ENCODE measurements at places on chromosomes 1 and 21.

DNA sequence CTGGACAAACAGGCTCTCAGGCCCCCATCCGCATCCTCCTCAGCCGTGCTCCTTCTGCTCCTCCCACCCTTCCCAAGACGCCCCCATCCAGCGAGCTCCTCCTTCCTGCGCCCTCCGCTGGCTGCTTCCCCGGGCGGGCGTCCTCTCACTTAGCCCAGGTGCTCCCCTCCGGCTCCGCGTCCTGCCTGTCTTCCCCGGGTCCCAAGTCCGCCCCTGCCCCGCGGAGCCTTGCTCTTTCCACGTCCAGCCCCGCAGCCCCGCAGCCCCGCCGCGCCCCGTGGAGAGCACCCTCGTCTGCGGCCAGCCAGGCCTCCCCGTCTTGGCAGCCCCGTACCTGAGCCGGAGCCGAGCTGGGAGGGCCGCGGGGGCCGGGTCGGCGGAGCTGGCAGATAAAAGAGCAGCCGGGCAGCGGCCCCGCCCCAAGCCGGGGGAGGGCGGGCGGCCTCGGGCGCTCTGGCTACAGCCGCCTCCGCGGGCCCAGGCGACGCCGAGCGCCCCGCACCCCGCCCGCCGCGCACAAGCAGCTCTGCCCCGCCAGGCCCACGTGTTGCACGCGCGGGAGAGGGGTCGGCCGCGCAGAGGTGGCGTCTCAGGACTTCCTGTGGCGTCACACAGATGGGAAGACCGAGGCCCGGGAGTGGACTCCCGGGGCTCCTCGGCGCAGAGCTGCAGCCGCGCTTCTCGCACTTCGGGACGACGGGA, at the start of gene PAQR7:
Gene PAQR7, minus strand, starts transcription at position 555 of the 702 bp plus-strand sequence. CDS start 11,869 bp downstream, outside the sequence.
- DNase-seq = peak; percentile 29

DNA sequence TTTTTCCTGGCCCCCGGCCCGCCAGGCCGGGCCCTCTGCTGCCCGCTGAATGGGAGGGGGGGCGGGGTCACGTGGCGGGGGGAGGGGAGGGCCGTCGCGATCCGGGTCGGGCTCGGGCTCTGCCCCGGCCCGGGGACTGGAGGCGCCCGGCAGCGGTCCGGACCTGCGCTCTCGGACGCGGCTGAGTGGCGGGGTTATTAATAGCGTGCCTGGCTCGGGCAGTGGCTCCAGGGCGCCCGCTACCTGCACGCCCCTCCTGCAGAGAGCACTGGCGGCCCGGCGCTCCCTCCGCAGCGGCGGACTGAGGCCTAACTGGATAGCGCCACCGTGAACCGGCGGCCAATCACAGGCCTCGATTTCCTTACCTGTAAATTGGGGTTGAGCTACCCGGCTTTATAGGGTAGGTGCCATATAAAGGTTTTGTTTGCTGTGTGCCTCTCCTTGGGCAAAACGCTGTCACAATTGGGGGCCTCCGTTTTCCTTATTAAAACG, 28.1 kb downstream of the AHDC1 start:
- DNase-seq = no peak

DNA sequence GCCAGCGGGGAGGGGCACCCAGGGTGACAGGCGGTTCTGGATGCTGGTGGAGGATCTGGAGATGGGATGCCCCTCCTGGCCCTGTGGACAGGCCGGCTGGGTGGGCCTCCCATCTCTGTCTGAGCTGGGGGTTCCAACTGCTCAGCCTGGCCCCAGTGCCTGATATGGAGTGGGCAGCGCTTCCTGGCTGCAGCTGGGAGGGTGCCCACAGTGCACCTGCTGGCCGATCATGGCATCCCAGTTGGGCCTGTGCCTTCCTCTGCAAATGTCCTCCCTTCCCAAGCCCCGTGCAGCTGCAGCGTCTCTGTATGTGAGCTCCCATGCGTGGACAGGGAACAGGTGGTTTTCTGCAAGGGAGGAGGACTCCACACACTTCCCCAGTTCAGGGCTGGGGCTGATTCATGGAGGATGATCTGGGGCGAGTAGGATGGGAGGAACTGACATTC, 2.1 kb downstream of the PFKL start:
- DNase-seq = peak; percentile 13

GRCh38 chr1:12478612-12478985, 139.4 kb downstream of the DHRS3 start:
- DNase-seq = no peak

Data from inflammatory macrophage treated with lipopolysaccharide for 1 hour (primary cell).